ENCODE measurements at places on chromosomes 12 and 14.

DNA sequence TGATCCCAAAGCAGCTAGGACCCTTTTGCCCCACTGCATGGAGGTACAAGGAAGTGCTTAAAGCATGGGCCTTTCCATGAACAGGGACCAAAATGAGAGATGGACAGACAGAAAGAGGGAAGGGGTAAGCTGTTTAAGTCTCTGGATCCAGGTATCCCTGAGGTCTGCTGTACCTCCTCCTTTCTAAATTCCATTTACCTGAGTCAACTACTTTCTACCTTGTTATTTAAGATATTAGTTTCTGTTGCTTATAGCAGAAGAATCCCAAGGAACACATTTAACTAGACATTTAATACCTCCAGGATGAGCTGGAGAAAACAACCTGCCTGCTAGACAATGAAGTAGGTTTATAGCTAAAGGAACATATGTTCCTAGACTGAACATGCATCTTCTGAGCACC is 157.6 kb upstream of the TMCC3 start:
- no peak for DNase-seq

DNA sequence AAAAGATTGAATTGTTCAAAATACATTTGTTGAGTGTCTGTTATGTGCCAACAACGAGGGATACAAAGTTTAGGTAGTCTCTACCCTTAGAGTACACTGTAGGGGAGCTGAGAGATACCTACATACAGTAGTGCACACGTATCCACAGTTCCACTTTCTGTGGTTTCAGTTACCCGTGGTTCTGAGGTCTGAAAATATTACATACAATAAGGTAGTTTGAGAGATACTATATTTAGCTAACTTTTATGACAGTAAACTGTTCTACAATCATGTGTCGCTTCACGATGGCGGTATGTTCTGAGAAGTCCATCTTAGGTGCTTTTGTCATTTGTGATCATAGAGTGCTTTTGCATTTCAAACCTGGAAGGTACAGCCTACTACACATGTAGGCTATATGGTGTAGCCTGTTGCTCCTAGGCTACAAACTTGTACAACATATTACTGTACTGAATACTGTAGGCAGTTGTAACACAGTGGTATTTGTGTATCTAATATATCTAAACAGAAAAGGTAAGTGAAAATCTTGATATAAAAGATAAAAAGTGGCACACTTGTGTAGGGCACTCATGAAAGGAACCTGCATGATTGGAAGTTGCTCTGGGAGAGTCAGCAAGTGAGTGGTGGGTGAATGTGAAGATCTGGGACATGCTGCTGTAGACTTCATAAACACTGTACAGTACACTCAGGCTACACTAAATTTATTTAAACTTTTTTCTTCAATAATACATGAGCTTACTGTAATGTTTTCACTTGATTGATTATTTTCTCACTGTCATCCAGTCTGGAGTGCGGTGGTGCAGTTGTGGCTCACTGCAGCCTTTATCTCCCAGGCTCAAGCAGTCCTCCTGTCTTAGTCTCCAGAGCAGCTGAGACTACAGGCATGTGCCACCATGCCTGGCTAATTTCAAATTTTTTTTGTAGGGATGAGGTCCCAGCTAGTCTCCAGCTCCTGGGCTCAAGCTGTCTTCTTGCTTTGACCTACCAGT is 4.0 kb downstream of the CPSF6 start:
- DNase-seq = no peak

GRCh38 chr14:90507428-90507827 is 110.6 kb downstream of the CALM1 start:
- DNase-seq = no peak

DNA sequence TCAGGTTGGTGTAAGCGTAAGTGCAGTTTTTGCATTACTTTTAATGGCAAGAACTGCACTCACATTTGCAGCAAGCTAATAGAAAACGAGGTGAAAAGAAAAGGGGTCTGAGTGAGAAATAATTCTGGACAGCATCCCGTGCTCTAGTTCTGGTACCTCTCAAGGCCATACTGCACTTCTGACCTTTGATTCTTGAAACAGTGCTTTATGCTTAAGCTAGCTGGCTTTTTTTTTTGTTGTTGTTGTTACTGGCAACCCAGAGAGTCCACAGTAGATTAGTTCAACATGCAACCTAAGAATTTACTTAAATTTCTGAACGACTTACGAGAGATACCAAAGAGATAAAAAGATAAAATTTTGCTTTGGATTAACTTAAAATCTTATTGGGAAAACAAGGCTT is 75.2 kb upstream of the PRKD1 start:
- DNase-seq = no peak

DNA sequence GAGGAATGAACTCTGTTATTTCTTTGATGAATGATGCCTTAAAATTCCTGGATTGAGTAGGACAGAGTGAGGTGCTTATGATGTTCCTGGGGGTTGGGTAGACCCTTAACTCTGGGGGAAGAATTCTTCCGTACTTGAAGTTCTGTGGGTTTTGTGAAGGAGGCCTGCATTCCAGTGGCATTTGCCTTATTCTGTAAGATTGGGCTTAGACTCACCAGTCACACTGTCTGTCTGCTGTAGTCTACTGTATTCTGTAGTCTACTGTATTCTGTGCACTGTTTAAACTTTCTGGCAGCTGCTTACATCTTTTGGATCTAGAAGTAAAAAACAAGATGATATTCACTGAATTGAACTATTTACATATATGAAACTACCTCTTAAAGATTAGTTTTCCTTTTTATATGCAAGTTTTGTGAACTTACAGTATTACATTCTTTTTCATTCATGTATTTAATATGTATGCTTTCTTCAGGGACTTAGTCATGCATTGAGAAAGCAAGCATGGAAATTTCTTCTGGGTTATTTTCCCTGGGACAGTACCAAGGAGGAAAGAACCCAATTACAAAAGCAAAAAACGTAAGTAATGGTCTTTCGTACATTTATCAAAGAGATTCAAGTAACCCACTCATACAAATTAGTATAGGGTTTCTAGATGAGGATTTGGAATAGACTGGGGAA is 42.3 kb upstream of the TPH2 start:
- no peak for DNase-seq

DNA sequence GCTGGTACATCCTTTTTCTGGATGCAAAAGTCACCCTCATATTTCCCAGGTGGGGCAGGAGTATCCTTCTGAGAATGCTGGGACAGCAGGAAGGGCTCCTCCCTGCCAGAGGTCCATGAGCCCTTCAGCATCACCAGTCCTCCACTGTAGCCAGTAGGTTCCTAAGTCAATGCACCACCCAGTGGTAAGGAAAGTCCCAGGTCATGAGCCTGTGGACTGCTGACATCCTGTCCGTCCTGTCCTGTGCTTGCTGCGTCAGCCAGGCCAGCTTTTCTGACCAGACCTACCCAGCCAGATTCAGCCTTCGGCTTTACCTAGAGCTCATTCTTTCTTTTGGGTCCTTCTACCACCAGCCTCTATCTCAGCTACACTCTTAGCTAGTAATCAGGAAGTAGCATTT is 23.0 kb upstream of the ACTN1 start:
- DNase-seq = no peak

- no peak for DNase-seq
Observed at GRCh38 chr14:101586531-101587430, 25.5 kb downstream of the DIO3 start.

- no peak for DNase-seq
Observed at GRCh38 chr14:92039063-92039718, 668 bp downstream of the TRIP11 start.

DNA sequence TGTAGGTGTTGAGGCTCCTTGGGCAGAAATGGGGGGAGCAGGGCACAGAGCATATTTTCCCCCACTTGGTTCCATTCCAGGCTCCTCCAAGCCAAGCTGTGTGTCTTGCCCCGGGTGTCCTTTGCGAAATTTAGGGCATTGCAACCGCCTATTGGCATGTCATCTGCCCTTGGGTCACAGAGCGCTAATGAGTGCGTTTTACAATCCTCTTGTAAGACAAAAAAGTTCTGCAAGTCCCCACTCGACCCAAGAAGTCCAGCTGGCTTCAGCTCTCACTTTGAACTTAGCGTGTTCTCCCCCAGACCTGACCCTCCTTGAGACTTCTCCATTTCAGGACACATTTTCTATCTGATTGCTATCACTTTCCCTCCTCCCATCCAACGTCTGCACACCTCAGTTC is 6.1 kb upstream of the LRTM2 start:
- no peak for DNase-seq

DNA sequence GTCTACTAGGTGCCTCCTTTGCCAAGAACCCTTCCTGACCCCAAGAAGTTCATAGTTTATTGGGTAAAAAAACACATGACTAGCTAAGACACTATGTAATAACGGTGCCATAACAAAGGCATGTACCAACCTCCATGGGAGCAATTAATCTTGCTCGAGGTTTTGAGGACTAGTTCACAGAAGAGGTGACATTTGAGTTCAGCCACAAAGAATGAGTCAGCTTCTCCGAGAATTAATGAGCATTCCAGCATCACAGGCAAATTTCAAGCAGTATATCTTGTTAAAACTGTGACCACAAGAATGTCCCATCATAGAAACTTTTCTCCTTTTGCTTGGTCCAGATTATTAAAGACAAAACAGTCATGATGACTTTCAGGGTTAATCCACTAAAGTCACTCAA is 113.0 kb upstream of the RAP1B start:
- no peak for DNase-seq

GRCh38 chr12:96822641-96823040 is 84.4 kb upstream of the NEDD1 start:
- peak; percentile 51 for DNase-seq

Measured in forelimb muscle (tissue), 1 donor.